ENCODE measurements at places on chromosomes 1 and 21.

GRCh38 chr1:98921817-98922216 is 82.8 kb downstream of the PLPPR5 start:
- no peak for DNase-seq

DNA sequence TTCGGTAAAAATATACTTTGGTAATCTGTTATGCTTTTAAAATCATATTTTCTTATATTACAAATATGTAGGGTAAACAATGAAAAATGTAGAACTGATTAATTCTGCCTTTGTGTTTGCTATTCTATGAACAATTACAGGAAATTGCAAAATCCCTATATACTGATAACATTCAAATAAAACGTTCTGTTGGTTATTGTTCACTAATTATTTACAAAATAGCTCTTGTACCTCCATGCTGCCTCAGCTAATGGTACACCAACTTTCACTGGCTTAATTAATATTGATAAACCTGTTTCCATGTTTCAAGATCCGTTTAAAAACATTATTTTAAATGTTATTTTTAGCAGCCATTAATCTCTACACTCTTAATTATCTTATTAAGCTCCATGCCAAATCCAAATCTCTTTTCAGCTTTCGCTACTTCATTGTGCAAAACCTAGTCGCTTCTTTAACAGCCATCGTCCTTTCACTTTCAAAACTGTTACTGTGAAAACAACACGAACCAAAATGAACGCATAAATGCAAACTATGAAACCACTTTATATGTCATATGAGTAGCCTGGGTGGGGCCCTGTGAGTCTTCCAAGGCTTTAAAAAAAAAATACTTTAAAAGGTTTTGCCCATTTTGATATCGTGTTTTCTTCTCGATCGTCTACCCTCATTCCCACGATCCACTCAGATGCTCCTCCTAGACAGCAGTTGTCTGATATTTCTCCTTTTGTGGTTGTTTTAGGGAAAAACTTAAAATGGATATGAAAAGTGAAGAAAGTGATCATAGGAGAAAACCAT is 807.1 kb downstream of the USP25 start:
- DNase-seq, result no peak

GRCh38 chr1:114333690-114334089 is 177.3 kb downstream of the TRIM33 start:
- DNase-seq, result no peak

DNA sequence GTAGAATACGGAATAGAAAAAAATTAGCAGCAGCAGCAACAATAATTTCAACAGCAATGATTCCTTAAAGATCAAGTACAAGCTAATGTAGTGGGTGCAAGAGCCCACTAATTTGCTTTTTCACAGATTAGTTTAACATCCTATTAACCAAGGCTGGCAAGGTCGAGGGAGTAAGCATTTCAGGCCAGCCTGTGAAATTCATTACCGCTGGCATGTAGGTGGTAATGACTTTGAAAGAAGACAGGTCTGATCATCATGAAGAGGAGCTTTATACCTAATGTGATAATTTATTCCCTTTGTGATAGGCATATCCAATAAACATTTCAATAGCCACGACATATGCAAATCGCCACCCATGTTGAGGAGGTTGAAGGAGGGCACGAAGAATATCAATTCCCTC is 11.2 kb upstream of the PRDM15 start:
- DNase-seq, result no peak

- no peak for DNase-seq
These were observed 425.9 kb upstream of the RUNX1 start for GRCh38 chr21:35475009-35475408.

GRCh38 chr1:20903437-20903836 is 116.3 kb upstream of the HP1BP3 start:
- DNase-seq, result no peak

DNA sequence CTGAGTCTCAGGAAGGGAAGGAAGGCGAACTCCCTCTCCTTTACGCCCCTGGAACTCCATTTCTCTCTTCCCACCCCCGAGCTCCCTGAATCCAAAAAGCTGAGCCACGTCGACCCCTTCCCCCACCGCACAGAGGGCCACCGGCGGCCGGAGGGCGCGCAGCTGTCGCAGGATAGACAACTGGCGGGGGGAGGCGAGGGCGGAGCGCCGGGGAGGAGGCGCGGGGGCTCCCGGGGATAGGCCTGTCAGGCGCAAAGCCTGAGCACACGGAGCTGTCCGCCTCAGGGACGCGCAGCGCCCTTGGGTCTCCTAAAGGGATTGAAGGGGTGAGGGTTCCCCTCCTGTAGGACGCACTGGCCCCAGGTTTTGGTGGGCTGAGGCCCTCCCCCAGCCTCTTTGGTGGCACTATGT is 752 bp upstream of the ACTA1 start:
- peak; percentile 49 for DNase-seq

DNA sequence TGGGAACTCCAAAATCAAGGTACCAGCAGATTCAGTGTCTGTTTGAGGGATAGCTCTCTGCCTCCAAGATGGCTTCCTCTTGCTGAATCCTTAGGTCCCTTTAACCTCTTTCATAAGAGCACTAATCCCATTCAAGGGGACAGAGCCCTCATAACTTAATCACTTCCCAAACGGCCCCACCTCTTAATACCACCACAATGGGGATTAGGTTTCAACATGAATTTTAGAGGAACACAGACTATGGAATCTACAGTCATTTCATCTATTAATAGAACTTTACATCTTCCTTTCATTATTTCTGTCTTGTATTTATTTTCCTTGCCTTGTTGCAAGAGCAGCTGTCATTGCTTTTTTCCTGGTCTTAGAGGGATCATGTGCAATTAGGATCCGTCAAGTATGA is 30.3 kb downstream of the HOOK1 start:
- DNase-seq, result no peak

- DNase-seq, result no peak
These were observed 208.7 kb upstream of the CSF3R start for GRCh38 chr1:36691374-36691773.

GRCh38 chr1:180231506-180231921 is 1.4 kb downstream of the LHX4 start:
- DNase-seq, result peak; percentile 33
